Stimulated activated CD8-positive, alpha-beta memory T cell treated with anti-CD3 and anti-CD28 coated beads, Interleukin-7, amount 100 ng/mL, for 1 hour (primary cell): ENCODE measurements at places on chromosomes 4 and X.

DNA sequence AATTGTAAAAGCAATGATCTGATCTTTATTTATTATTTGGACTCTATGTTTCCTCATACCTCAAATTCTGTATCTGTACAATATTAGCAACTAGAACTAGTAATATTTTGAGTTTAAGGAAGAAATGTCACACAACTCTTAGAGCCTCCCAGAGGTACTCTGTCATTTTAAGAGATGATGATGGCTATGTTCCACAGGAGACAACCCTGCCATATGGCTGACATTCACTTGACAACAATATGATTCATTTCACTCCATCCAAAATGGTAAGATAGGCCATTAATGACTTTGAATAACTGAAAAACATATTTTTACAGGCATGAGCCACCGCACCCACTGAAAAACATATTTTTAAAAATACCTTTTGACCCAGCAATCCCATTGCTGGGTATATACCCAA, 190.3 kb downstream of the MAML3 start:
- DNase-seq: no peak

DNA sequence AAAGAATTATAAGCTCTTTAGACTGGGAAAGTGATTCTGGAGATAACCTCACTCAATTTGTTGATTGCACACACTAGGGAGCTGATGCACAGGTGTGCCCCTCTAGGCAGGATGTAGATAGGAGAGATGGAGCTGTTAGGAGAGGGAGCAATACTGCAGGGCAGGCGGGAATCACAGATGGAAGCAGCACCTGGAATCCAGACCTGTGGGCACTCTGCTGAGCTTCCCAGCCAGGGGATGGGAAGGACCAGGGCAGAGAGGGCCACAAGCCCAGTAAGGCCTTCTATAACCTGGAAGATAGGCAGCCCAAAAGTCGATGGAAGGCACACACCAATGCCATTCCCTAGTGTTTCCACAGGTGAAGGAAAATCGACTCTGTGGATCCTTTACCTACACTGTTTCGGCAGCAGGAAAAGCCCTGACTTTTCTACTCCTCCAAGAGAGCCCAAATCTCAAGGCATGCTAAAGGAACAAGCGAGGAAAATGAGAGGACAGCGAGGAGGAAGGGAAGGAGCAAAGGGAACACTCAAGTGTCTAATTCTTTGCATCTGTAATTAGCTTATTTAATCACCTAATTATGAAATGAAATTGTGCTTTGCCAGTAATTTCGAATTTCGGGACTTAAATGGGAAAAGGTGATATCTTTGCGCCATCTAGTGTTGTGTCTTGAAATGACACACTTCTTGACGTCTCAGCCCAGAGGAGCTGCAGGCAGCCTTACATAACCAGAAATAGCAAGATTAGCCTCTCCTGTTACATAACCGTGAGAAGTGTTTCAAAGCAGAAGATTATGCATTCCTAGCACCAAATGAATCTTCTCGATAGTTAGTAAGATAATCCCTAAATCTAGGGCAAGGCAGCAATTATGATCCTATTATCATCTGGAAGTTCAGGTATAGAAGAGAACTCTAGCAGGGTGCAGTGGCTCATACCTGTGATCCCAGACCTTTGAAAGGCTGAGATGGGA, 31.0 kb upstream of the TLR3 start:
- no peak for DNase-seq

- no peak for DNase-seq
These were observed 1972.6 kb downstream of the ARAP2 start for GRCh38 chr4:34271479-34272355.

- DNase-seq: no peak
These were observed 16.2 kb downstream of the PRKX start for GRCh38 chrX:3697220-3697684.

DNA sequence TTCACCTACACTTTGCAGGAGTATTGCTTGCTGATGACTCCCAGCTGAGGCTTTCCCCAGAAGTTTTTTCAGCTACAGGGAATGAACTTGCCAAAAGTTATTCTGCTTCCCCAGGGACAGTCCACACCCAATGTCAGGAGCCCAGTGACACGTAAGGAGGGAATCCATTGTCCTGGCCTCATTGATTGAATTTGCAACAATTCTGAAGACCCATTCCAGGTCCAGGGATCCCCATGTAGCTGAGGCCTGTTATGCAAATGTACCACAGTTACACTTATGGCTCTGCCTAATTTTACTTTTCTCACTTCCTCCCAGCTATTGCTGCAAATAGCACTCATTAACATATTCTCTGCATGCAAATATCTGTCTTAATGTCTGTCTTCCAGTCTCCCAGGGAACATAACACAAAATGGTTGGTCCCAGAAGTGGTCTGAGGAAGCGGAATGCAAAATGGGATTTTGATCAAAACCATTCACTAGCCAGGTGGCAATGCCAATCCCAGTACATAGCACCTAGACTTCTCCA, 113.7 kb upstream of the ACTRT1 start:
- DNase-seq: no peak

DNA sequence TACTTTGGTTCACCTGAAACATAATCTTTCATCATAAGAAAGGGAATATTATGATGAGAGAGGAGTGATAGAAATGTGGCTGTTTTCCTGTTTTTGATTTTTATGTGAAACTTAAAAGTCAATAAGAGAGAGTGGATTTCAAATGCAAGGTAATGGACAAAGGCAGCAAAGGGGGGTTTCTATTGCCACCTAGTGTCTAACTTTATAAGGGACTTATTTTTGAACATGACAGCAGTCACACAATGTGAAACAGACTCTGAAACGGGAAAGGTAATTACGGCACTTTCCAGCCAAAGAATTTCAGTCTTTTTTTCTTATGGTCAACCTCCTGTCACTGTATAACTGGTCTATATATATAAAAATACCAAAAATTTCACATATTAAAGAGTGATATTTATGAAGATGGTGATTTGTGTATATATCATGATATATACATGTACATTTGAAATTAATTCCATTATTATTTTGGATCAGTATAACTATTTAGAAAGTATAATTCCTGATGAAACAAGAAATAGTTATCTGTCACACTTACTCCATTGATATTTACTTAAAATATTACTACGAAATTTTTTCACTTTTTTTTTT, 127.1 kb downstream of the FBXO8 start:
- no peak for DNase-seq

DNA sequence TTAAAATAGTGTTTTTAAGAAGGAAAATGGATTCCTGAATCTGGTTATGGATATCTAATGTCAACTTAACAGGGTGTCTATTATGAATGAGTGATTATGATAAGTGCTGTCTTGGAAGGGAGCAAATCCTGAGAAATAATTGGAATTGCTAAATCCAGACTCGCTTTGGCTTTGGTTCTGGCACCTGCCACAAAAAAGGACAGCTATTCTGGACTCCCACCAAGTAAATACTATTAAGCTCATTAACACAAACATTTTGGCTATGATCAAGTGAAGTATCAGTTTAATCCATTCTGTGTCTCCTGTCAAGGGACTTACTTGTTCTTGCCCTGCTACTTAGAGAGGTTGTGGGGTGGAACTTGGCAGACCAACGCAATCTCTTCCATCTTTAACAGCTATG, 403.7 kb downstream of the CENPC start:
- no peak for DNase-seq

- DNase-seq: no peak
These were observed 671.6 kb downstream of the FAT4 start for GRCh38 chr4:125986307-125986706.

- no peak for DNase-seq
These were observed 10.0 kb downstream of the HTRA3 start for GRCh38 chr4:8279321-8280157.

- DNase-seq: no peak
These were observed 83.9 kb downstream of the MAMLD1 start for GRCh38 chrX:150446995-150447394.

DNA sequence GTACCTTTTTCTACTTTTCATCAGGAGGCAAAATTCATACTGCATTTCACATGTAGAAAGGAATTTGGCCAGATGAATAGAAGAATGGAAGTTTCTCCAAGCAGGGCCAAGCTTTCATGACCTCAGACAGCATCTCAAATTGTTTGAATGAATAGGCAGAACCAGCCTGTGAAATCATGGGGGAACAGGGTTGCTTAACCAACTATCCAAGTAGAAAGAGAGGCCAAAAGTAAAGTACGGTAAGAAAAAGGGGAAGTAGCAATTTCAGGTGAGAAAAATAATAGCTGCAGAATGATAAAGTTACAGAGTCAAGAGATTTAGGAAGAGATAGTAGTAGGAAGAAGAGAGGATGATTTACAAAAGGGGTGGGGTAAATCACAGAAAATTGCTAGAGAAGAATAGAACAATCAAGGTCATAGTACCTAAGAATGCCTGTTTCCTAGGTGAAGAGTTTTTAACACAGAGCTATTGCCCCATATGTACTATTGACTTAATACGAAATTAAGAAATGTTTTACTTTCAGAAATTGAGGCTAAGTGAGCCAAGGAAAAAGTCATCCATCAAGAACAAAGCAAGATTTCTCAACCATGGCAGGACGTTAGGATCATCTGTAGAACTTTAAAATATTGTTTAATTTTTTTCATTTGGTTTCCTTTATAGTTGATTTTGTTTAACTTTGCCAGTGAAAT, 177.1 kb upstream of the TET2 start:
- DNase-seq: no peak

GRCh38 chr4:183329244-183329643, 7.0 kb upstream of the CLDN24 start:
- no peak for DNase-seq

DNA sequence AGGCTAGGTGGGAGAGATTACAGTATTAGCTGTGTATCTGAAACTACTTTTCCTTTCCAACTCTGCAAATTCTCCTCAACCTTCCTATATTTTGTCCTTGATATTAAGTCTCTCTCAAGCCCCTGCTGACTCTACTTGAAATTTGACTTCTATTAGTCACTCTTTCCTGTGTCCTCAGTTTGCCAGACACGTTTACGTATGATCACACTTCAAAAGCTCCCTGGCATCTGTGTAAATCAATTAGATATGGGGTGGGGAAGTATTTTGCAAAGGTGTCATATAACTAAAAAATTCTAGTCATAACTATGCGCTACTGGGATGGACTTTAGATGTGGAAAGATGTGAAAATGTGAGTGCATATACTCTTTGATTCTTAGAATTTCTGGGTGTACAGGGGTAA, 67.4 kb upstream of the ARHGAP24 start:
- no peak for DNase-seq

DNA sequence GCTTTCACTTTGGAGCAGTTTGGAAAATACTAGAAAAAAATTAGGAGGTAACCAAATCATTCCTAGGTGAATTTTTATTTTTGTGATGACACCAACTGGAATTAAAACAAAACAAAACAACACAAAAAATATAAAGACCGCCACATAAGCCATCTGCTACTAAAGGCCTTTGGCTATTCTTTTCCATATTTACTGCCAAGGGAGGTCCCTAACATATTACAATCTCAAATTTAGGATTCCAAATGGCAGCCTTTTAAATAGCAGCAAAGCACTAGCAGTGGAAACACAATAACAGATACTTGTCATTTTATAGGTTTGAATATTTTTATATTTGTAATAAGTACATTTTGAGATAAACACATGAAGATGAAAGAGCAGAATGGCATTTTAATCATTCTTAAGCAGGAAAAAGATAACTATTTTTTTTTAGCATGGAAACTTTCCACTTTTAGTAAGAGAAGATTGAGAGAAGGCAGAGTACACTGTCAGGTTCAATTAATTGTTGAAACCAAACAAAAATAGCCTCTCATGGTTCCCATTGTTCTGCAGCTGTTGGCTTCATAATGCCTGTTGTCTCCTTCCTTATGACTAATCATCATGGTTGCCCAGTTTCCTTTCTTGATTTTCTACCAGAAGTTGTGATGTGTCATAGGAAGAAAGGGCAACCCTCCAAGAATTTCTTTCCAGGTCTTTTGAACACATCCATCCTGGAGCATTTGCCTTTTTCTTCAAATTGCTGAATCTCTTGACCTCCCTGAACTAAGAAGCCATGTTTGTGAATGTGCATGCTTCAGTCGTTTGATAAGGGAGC, 219.0 kb upstream of the EMCN start:
- DNase-seq: no peak

DNA sequence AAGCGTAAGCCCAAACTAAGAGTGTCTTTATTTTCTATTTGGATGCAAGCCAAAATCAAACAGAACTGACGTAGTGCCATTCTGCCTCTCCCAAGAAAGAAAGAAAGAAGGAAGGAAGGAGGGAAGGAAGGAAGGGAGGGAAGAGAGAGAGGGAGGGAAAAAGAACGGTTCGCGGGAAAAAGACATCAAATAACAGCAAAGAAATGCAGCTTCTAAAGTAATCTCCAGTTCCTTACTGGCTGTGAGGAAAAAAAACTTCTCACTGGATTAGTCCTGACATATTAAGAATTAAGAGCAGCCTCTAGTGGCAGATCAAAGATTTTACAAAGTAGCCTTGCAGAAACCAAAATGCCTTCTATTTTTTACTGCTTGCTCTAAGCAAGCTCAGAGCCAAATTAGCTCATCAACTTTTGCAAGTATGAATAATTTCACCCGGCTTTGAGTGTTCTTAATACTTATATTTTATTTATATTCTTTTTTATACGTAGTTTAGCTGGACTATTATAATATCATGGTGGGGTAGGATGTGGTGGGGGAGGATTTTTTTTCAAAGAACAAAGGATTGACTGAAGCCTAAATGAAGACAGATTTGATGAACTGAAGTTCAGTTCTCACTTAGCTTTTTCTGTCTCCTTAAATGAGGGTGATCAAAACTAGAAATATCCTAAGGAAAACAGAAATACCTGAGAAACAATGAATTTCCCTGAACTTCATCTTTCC, 36.6 kb downstream of the PITX2 start:
- DNase-seq: no peak

DNA sequence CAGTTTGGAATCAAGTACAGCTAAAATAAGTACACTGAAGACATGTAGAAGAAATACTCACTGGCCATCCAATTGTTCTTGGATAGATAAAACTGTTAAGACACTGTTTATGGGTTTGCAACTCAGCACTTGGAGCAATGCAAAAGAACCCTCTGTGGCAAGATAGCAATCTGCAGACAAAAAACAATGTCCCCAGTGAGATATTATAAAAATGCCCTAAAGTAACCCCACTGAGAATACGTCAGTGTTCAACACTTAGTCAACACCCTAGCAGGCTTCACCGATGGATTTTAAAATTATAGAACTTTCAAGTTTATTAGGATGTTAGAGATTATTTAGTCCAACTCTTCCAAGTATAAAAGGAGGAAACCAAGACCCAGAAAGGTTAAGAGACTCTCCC, 47.5 kb upstream of the NDP start:
- no peak for DNase-seq

- no peak for DNase-seq
These were observed 1.2 kb downstream of the ELF2 start for GRCh38 chr4:139175646-139176301.

DNA sequence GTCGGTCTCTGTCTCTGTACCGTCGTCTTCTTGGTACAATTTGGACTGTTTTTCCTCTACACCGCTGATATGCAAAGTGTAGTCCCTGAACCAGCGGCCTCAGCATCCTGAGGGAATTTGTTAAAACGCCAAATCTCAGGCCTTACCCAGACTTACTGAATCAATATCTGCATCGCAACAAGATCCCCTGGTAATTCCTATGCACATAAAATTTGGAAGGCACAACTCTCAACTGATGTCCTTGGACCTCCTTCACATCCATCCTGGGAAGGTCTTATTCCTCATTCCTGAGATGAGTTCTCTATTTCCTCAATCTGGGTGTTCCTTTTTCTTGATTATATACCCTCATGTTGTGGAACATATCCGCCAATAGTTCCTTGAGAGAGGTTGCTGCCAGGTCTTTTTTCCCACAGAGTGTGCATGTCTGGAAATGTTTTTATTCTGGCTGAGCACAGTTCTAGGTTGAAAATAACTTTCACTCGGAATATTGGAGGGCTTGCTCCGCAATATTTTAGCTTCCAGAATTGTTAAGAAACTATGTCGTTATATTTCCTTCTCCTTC, 738 bp upstream of the HPF1 start:
- DNase-seq: no peak

GRCh38 chr4:143313521-143313920, 23.2 kb upstream of the GAB1 start:
- no peak for DNase-seq
